ENCODE measurements at places on chromosomes 7 and 10. TPM values are rescaled to one million over a fixed set of nuclear protein-coding genes. Genes with fewer than 3 reads are reported as not detected.

Gene CTAGE8
- 0.60 TPM for total RNA-seq

Gene AS3MT
- total RNA-seq = 8.1 TPM

Gene DBF4
- 5.7 TPM for total RNA-seq

Gene RBP3
- total RNA-seq = not detected

Gene SNX10
- total RNA-seq = not detected
